ENCODE measurements at places on chromosomes 16 and 17.

- no peak for DNase-seq
Observed at GRCh38 chr17:60920107-60920506, 242.5 kb downstream of the BCAS3 start.

DNA sequence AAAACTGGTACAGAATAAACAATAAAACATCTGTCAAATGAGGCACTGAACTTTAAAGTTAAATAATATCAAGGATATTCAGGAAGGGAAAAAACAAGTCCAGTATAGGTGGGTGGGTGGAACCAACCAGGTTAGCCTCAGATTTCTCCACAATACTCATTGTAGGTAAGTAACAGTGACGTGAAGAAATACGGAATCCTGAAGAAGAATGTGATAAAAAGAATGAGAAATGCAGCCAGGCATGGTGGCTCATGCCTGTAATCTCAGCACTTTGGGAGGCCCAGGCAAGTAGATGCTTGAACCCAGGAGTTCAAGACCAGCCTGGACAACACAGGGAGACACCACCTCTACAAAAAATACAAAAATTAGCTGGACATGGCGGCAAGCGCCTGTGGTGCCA lies 47.3 kb downstream of the UBE2G1 start:
- no peak for DNase-seq

DNA sequence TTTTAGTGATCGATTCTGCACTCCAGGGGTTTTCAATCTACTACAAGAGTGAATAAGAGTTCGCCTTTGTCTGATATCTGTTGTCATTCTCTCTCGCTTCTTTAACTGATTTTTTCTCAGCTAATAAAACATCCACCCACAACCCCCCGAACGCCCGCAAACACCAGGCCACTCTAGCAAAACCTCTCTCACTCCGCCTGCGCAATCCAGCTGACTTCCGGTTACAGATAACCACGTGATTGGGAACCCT lies 338 bp upstream of the RPL19 start:
- DNase-seq: peak; percentile 96

DNA sequence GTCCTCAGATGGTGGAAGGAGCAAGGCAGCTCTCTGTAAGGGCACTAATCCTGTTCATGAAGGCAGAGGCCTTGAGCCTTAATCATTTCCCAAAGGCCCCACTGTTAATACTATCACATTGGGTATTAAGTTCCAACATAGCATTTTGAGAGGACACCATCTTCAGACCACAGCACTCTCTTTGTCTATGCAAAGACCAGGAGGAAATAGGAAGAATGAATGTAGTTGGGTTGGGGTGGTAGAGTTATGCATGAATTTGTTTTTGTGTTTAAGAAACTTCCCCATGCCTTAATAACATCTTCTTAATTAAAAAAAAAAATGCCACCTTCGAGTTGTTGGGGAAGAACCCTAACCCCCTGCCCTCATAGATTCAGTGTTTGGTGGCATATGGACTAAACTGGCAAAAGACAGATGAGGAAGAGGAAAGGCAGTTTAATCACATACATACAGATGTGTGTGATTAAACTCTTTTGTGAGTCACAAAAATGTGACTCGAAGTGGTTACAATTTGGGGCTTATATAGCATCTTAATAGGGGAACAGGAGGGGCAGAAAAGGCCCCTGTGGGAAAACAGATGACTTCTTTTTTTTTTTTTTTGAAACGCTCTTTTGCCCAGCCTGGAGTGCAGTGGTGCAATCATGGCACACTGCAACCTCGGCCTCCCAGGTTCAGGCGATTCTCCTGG lies 35.0 kb upstream of the SLC5A10 start:
- DNase-seq: no peak

GRCh38 chr17:55327225-55328088 lies 62.7 kb downstream of the HLF start:
- DNase-seq: no peak

GRCh38 chr17:33200587-33200986 lies 92.5 kb downstream of the ASIC2 start:
- DNase-seq: no peak

DNA sequence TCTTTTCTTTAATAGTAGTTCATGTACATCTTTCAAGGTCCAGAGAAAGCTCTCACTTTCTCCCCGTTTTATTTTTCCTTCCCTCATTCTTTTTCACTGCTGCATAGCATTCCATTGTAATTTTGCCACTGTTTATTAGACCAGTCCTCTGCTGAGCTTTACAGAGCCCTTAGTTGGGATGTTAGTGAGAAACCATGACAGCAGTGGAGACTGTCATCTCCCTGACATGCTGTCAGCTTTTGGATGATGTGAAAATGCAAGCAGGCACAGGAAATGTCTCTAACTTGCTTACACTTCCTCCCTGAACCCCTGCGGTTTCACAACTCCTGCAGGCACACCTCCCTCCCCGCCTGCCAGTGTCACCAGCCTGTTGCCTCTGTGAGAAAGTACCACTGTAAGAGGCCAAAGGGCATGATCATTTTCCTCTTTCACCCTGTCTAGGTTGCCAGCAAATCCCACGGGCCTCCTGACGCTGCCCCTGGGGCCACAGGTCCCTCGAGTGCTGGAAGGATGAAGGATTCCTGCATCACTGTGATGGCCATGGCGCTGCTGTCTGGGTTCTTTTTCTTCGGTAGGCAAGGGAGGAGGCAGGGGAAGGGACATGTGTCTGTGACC lies at the start of gene ITGAL:
Gene ITGAL (plus strand): TSS at position 415 of the 615 bp plus-strand sequence. CDS start 96 bp downstream, at position 511.
- no peak for DNase-seq

DNA sequence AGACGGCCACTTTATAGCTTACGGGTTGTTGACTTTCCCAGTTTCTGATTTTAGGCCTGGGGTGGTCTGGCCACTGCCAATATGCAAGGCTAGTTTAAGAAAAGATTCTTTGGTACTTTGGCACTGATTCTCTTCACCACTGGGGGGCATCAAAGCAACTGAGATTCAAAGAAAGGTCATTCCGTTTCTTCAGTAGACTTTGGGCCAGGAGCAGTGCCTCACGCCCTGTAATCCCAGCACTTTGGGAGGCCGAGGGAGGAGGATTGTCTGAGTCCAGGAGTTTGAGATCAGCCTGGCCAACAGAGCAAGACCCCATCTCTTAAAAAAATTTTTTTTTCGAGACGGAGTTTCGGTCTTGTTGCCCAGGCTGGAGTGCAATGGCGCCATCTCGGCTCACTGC lies 53.0 kb downstream of the RPA1 start:
- DNase-seq: peak; percentile 45

- no peak for DNase-seq
Observed at GRCh38 chr16:80739523-80739922, 64.9 kb downstream of the CDYL2 start.

DNA sequence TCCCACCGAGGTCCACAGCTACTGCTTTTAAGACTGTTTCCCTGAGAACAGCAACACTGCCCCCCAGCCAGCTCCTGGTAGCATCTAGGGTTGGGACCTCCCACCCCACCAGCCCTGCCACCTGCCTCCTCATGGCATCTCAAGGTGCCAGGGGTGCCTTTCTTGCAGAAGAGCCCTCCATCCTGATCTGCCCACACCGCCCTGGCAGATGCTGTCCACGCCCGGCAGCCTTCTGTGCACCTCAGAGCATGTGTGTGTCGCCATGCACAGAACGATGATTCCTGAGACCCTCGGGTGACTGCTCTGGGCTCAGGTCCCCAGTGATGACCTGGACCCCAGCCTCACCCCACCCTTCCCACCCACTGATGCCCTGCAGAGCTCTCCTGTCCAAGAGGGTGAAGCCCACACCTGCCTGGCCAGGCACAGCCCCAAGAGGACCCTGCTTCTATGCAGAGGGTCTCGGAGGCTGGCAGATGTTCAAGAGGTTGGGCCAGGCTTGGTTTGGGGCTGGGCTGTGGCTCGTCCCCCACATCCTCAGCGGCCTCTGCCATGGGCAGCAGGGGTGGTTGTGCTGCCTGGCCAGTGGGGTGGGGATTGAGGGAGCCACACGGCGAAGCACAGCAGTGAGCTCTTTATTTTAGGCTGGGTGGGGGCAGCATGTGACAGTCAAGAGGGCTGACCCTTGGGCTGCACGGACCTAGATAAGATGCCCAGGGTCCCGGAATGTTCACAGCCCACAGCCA lies 5.2 kb upstream of the SPATA2L start:
- DNase-seq: peak; percentile 51

DNA sequence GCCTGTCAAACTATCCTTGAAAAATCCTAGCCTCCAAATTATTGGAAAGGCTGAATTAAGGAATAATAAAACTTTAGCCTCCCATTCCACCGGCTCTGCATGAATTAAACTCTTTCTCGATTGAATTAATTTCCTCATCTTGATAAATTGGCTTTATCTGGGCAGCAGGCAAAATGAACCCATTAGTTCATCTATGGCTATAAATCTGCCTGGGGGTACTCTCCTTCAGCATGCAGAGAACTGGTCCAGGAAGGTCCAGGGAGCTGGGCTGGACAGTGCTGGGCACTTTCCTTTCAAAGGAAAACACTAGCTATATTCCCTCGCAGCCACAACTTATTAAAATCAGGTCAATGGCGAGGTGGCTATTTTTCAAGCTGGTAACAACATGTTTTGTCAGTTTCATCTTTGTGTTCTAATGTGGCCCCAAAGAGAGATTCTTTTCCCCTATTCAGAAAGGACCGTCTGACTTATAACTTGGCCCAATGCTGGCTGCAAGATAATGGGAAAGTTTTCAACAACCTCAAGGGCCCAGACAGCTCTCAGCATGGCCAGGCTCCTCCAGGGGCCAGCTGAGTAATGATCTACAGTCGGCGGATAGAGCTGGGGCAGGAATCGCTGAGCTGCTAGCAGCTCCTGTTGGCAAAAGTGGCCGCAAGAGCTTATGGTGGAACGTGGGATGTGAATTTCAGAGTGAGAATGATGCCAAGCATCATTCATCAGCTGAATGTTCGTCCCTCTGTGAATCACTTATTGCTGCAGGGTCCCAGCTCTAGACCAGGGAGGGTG lies 326.9 kb downstream of the SLC39A11 start:
- DNase-seq: no peak

DNA sequence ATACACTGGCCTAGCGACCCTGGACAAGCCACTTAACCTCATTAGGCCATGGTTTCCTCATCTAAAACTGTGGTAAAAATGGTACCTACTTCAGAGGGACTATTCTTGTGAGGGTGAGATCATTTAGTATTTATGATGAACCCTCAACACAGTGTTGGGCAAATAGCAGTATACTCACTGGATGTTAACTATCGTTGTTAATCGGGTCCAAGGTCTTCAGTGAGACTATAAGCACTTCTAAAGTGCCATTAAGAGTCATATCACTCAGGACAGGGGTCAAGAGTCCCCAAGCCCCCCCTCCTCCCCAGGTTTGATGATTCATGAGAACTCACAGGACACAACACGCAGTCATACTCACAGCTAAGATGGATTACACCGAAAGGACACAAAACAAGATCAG lies 11.0 kb downstream of the TK2 start:
- no peak for DNase-seq

GRCh38 chr17:45993962-45994627 lies 5.0 kb upstream of the STH start:
- no peak for DNase-seq

- DNase-seq: no peak
Observed at GRCh38 chr17:28996554-28997096, 9.2 kb downstream of the SEZ6 start.

DNA sequence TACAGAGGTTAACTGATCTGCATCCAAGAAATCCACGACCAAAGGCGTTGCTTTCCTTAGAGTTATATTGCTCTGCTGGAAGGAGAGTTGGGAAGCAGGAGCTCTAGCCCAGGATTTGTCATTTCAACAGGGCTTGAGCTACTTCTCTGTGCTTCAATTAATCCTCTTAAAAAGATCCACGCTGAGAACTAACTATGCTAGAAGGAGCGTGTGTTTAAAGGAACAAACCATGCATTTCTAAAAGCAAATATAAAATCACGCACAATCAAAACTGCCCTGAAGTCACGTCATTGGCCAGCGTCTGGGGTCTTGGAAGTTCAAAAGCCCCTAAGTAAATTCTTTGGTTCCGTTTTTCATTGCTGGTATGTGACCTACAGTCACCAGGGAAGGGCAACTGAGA lies 1.1 kb downstream of the ARL6IP1 start:
- DNase-seq: peak; percentile 42

DNA sequence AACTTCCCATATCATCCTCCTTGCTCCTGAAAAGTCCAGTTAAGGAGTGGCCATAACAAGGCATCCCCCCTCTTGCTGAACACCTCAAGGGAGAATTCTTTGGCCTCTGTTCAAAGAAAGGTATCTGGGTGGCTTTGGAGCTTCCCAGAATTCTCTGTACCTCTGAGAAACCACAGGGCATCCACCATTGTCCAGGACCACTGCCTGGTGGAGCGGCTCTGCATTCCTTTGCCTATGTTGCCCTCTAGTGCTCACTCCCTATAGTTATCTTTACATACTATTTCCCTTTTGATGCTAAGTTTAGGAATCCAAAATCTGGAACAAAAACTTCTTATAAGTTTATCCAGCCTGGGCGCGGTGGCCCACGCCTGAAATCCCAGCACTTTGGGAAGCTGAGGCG lies 30.3 kb downstream of the CHD9NB start:
- peak; percentile 51 for DNase-seq

DNA sequence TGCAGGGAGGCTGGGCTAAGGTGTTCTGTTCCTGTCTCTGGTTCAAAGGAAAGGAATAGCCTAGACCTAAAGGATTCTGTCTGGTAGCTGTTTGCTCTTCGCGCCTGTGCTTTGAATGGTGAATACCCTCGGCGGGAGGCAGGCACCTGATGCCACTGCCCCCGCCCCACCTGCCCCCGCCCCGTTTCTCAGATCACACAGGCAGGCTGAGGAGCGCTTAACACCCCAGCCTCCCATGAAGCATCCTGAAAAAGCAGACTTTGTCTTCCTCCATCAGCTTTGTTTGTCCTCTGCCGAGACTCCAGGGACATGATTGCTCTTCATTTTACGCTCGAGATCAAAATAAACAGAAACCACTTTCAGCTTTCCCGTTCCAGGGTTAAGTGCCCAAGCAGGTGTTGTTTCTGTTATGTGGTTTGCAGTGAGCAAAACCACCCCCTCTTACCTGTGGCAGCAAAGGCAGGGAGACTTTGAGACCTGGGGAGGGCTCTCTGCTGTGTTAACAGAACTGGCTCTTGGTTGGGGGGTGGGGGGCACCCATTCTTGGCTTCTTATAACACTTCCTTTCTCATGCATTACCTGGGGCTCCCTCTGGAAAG lies 452.1 kb downstream of the WWOX start:
- DNase-seq: peak; percentile 46

GRCh38 chr17:4845118-4845517 lies 12.0 kb downstream of the MINK1 start:
- no peak for DNase-seq

DNA sequence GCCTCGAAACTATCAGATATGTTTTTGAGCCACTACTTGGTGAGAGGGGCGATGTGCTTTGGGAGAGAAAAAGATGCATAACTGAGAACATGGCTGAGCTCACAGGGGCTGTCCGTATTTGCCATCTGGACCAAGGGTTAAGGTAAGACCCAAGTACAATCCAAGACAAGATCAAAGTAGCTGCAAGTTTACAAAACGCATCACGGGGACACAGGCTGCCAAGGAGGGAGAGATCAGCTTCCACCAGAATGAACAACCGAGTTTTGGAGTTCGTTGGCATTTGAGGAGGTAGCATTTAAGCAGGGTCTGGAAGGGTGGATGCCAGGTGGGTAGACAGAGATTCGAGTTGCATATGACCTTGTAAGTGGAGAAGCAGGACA lies 2.2 kb downstream of the PITPNC1 start:
- no peak for DNase-seq
